ENCODE measurements at places on chromosomes 5 and 9.

- DNase-seq: no peak
Observed at GRCh38 chr5:53392073-53392472, 88.4 kb upstream of the FST start.

- DNase-seq: no peak
Observed at GRCh38 chr9:91503673-91504081, 80.0 kb upstream of the NFIL3 start.

- no peak for DNase-seq
Observed at GRCh38 chr9:132443951-132444607, 34.1 kb downstream of the CFAP77 start.

- DNase-seq: no peak
Observed at GRCh38 chr9:89839952-89840351, 235.1 kb downstream of the GADD45G start.

Measured in transverse colon (tissue), 4 donors.